GM04504 (cell line): ENCODE measurements at places on chromosomes 7 and 10.

GRCh38 chr7:105778956-105779355 is 97.4 kb downstream of the ATXN7L1 start:
- no peak for DNase-seq

GRCh38 chr7:75963381-75963995 is 30.9 kb downstream of the TMEM120A start:
- no peak for DNase-seq

DNA sequence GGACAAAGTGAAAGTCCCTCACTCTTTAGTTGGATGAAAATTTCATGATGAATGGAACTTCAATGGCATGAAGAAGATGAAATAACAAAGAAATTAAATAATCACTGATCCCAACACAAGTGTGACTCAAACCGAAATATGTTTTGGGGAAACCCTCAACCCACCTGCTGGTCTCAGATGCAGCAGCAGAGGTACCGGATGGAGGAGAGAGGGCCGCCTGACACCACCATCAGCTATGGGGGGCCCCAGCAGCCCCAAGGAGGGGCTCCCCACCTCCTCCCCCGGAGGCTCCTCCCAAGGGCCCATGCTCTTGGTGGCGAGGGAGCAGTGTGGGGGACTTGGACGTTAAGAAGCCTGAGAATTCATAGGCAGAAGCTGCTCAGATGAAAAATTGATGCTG is 137.2 kb upstream of the ADARB2 start:
- DNase-seq, result no peak

- DNase-seq, result no peak
Measured at GRCh38 chr7:133682364-133683181, 429.7 kb downstream of the EXOC4 start.

DNA sequence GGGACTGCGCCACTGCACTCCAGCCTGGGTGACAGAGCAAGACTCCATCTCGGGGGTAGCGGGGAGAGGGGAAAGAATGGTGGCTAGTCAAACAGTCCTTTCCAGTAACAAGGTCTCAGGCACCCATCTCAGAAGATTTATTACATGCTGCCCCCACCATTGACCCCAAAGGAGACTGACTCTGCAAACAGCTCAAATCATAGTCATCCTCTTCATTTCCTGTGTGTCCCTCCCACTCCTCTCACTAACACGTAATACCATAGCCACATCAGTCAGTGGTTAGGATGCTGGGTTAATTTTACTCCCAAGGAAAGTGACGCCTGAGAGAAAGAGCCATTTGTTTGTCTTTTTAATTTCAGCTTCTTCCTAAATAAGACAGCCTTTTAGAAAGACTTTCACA is 56.6 kb upstream of the BET1 start:
- no peak for DNase-seq

- DNase-seq, result no peak
Measured at GRCh38 chr10:107749235-107749634, 584.7 kb upstream of the SORCS1 start.

DNA sequence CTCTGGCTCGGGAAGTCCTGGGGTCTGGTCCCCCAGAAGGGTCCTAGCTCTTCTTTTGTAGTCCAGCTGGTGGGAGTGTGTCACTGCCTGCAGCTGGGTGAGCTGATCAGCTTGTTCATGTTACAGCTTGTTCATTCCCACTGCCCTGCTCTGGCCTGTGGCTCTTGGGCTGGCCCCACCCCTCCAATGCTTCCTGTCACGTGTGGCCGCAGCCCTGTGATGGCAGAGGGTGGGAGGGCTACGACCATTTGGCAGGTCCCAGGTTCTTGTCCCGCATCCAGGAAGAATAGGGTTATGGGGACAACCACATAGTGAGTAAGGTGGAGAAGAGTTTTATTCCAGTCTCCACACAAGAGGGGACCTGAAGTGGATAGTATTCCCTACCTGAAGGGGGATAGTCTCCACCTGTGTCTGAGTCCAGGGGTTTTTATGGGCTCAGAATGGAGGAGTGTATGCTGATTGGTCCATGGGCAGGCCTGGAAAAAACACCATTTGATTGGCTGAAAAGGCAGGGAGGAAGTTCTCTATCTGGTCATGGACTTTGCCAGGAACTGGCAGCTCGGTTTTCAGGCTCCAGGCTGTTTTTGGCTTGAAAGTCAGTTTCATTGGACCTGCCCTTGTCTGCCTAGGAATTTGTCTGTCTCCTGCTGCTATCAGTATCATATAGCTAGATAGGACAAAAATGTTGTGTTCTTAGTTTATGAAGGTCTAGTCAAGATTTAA is 13.1 kb downstream of the SDHAF3 start:
- DNase-seq, result no peak

- DNase-seq, result no peak
Measured at GRCh38 chr7:117661328-117661727, 181.5 kb downstream of the CFTR start.
